Glutamatergic neuron (in vitro differentiated cells): ENCODE measurements at places on chromosomes 6 and 20. TPM values are rescaled to one million over a fixed set of nuclear protein-coding genes. Genes with fewer than 3 reads are reported as not detected.

Gene SPATS1
- total RNA-seq = not detected

Gene LHFPL5
- total RNA-seq = 1.7 TPM

Gene BCLAF1
- total RNA-seq = 179 TPM

Gene IP6K3
- total RNA-seq = 2.7 TPM

Gene BHLHE23
- 23.9 TPM for total RNA-seq

Gene LPIN3
- total RNA-seq = 5.9 TPM

Gene KCNB1
- 3.1 TPM for total RNA-seq

Gene PAK5
- total RNA-seq = 6.8 TPM

Gene CCNC
- 49.3 TPM for total RNA-seq

Gene ADGRF1
- not detected for total RNA-seq

Gene CALHM5
- total RNA-seq = 0.10 TPM

Gene RRAGD
- 14.7 TPM for total RNA-seq

Gene HMGCLL1
- total RNA-seq = 6.3 TPM

Gene COX4I2
- not detected for total RNA-seq

Gene SYCP2
- 0.69 TPM for total RNA-seq
